ENCODE measurements at places on chromosomes 5 and 9.

- DNase-seq, result no peak
These were observed 1.4 kb downstream of the IQGAP2 start for GRCh38 chr5:76404223-76405211.

DNA sequence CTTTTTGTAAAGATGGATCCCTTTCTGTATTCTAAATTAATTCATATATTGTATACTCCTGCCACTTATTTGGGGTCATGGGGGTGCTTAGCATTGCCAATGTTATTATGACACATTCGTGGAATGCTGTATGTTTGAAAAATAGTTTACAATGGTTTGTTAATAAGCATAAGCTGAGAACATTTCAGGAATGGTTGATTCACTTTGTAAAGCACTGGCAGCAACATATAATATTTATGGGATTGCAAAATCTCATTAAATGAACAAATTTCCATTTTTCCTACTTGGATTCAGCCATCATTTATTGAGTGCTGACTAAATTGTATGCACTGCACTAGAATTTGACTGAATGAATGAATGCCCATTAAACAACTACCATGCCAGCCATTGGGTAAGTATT is 215.2 kb upstream of the KLF4 start:
- DNase-seq, result no peak

DNA sequence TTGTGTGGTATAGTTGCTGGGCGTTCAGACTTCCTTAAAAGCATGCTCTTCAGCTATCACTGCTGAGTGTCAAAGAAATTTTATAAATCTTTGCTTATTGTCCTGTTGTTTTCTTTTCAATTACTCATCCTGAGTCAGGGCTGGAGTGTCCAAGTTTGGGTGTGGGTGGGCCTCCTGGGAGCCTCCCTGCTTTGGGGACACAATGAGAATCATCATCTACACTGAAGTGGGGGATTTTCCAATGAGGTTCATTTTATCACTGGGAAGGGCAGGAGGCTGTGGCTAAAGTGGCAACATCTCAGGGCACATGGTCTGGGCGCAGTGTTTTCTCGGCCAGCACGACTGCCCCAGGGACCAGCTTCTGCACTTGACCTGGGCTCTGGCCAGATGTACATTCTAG is 19.5 kb downstream of the GFPT2 start:
- DNase-seq, result no peak

- no peak for DNase-seq
These were observed 10.7 kb downstream of the SMAD5 start for GRCh38 chr5:136143312-136143711.
